ENCODE measurements at places on chromosomes 3 and 15.

- DNase-seq: no peak
These were observed 26.5 kb downstream of the NANOGP8 start for GRCh38 chr15:35058534-35059054.

- no peak for DNase-seq
These were observed 11.8 kb upstream of the FBXO22 start for GRCh38 chr15:75891895-75892294.

GRCh38 chr15:100786901-100787566, 92.6 kb upstream of the ALDH1A3 start:
- peak; percentile 13 for DNase-seq

DNA sequence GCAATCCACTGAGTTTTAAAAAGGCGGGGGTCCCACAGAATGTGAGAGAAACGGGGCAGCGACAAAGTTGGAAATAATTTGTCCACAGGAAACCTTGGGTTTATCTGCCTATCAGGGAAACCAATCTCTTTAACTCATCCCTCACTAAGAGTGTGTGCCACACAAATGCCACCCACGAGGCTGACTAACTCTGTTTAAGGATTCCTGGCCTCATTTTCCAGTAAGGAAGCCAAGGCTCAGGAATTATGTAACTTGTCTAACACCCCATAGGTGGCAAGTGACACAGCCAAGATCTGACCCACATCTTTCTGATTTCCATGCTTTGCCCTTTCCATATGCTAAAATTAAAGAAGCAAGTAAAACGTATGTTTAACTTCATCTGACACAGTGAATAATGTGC, 263.2 kb downstream of the CNTN3 start:
- DNase-seq: no peak

DNA sequence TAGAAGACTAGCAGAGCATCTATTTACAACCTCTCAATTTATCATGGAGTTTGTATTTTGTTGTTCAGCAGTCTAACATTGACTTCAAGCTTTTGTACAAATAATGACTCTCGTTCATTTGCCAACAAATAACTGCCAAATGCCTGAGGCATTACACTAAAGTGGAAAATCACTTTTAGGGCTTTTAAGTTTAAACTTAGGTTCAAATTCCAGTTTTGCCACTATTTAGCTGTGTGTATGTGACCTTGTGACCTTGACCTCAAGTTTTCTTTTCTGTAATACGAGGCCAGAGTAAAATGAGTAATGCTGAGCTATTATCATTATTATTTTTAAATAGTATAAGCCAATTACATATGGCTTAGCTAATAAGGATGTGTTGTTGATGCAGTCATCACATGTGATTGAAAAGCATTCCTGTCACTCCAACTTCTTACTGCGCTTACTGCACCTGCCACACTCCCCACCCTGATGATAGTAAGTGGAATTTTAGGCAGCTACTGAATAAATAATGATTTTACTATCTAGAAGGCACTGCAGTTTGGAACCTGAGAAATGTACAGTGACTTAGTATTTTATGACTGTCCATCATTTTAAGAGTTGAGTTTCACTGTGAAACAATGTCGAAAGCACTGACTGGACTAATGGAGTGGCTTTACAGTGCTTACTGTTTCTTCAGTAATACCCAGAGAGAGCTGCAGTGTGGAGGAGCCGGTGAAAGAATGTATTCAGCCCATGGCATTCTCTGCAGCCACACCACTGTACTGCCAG, 16.3 kb downstream of the ARL8B start:
- DNase-seq: no peak

GRCh38 chr15:65067317-65067644, 510 bp downstream of the RASL12 start:
- DNase-seq: no peak

DNA sequence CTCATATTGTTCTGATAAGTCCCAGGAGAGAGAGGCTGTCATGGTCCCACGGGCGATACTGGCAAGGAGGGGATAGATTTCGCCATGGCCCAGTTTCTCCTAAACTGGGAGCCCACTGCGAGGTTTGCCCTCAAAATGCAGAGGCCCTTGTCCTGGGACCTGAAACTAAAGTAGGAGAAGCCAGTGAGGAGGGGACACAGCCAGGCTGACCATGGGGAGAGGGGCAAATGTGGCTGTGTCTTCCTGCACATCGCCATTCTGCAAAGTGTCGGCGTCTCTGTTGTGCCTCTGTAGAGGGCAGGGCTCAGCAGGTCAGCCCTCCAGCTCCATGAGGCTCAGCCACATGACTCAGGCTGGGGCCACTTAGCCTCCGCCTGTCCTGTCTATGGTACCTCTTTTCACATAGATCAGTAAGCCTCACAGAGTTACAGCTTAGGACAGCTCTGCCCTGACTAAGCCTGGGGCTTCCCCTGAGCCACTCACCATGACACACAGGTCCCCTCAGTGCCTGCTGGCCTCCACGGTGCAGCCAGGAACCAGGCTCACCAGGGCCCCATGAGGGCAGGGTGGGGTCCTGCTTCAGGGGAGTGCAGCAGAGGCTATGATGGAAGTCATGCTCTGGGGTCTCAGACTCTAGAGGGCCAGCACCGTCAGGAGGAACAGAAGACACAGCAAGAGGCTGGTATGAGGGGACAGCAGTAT, 28.6 kb upstream of the PLXNA1 start:
- DNase-seq: no peak

GRCh38 chr3:38746641-38747040, 69.4 kb downstream of the SCN10A start:
- no peak for DNase-seq

- no peak for DNase-seq
These were observed 10.2 kb upstream of the C15orf61 start for GRCh38 chr15:67510597-67511190.

DNA sequence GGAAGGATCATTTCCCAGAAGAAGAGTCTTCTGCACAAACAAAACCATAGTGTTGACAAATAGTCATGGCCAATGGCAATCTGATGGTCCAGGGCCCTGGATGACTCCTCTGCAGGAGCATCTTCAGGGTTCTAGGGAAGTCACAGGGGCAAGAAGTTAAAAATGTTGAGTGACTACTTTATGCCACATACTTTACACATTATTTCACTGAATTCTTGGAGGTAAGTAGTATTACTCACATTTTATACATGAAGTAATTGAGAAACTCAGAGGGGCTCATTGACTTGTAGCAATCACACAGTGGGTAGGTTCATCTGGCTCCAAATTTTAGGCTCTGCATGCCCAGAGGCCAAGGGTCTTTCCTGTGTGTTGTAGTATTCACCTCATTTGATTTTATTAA, 430.2 kb upstream of the MCTP2 start:
- DNase-seq: no peak

DNA sequence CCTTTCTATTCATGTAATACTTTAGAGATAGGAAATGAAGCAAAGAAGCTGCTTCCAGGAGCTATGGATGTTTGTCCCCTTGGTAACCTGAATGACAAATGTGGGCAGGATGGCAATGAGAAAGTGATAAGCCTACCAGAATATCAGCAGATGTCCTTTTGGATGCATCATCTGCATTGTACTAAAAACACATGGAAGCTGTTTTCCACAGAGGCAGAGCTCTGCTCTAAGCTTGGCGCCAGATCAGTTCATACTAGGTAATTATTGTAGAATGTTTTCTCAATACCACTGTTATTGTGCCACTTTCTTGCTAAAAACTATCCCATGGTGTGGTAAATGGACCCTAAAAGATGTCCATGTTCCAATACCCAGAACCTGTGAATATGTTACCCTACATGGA, 100.2 kb downstream of the DTWD1 start:
- DNase-seq: no peak

DNA sequence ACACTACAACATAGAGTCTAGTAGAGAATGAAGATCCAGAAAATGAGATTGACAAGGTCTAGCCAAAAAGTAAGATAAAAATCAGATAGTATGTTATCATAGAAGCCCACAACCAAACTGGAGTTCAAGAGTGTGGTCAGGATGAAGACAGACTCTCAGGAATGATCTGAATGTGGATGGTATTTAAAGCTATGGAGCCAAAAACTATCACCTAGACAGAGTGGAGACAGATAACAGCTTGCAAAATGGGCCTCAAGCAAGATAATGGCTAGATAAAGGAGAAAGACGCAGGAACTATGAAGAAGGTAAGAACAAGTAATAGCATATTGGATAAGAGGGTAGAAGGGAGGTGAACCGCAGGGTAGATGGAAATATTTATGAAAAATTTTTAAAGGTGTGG, 35.4 kb downstream of the ZMAT3 start:
- DNase-seq: no peak

DNA sequence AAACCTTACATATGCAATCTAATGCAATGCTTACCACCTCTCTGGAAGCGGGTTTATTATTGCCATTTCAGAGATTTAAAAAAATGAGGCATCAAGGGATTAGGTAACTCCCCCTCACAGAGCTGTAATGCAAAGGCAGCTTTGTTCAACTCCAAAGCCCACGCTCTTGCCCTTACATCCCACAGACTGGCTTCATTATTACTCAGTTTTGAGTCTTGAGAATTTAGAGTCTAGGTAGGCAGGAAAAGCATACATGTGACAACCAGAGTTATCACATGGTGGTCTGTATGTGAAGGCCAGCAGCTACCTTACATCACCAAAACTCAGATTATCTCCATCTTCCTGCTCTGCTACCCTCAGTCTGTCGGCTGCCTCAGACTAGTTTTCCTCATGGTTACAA, 326.9 kb downstream of the UACA start:
- DNase-seq: no peak

- no peak for DNase-seq
These were observed 114.3 kb downstream of the STAC start for GRCh38 chr3:36494461-36495109.

DNA sequence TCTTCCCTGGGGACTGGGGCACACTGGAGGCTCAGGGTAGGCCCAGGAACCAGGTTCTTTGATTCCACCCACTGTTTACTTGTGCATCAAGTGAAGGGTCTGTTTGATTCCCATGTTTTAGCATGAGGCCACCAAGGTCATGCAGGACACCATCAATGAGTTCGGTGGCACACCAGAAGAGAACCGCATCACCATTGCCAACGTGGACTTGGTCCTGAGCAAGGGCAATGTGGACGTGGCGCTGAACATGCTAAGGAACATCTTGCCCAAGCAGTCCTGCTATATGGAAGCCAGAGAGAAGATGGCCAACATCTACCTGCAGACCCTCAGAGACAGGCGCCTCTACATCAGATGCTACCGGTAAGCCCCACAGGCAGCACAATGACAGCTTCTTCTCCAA, 21.5 kb downstream of the TTC21A start:
- no peak for DNase-seq
